ENCODE measurements at places on chromosomes 11 and 22. TPM values are rescaled to one million over a fixed set of nuclear protein-coding genes. Genes with fewer than 3 reads are reported as not detected.

BLID gene
- 6.0 TPM for total RNA-seq

INS gene
- total RNA-seq = not detected

DMC1 gene
- total RNA-seq = 2.3 TPM

IFITM10 gene
- 0.32 TPM for total RNA-seq

SMIM35 gene
- not detected for total RNA-seq

TSGA10IP gene
- total RNA-seq = not detected

ANO1 gene
- not detected for total RNA-seq

WNT11 gene
- total RNA-seq = under 0.01 TPM
